Eye (tissue), 1 donor: ENCODE measurements at places on chromosomes 5 and 9.
A peak's percentile ranks its signal among the peaks of the same experiment; 100 is the strongest.

- DNase-seq: no peak
These were observed 102.2 kb downstream of the KLF4 start for GRCh38 chr9:107387409-107387808.

DNA sequence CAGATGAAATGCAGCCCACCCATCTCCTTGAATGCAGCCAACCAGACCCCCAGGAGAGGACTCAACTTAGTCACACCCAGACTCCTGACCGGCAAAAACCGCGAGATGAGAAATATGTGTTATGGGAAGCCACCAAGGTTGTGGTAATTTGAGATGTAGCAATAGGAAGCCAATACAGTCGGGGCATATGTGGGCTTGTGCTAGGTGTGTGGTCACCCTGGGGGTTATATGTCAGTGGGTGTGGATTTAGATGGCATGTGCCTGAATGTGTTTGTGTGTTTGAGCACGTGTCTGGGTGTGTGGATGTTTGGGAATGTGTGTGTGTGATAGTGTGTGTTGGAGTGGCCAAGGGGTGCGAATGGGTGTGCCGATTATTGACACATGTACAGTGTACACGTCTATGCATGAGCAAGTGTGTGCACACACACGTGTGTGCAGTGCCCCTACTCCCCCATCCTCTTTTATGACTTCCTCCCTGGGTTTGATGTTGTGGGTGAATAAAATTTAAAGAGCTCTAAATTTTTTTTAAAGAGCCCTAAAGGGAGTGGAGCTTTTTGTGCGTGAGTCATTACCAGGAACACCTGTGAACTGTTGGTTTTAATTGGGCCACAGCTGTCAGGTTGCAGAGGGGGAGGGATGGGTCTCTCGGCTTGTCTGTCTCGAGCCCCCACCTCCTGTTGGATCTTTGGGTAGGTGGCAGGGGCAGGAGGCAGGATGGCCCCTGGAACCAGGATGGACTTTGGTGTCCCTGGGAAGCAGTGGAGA lies 86.8 kb downstream of the LHX2 start:
- no peak for DNase-seq

DNA sequence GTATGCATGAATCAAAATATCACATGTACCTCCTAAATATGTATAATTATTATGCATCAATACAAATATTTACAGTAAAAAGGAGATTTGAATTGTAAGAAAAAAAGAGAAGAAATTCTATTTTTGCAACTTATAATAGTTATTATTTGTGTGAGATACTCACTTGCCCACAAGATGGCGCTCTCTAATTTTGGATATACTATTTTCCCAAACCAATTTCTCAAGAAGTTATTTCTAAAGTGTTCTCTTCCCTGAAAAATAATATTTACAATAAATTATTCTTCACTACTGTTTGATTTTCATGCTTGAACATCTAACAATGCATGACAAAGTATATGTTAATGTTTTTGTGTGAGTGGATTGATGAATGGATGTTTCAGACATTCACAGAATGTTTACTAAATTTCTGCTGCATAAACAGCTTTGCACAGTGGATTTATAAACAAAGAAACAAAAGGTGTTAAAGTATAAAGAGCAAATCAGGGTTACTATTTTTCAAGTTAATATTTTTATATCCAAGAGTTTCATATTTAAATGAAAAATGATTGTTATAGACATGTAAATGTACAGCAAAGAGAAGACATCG lies 503.4 kb downstream of the PDE4D start:
- peak; percentile 77 for DNase-seq

GRCh38 chr9:114014044-114014443 lies 64.1 kb downstream of the AMBP start:
- no peak for DNase-seq

- no peak for DNase-seq
These were observed 86.4 kb downstream of the INIP start for GRCh38 chr9:112631313-112632070.

DNA sequence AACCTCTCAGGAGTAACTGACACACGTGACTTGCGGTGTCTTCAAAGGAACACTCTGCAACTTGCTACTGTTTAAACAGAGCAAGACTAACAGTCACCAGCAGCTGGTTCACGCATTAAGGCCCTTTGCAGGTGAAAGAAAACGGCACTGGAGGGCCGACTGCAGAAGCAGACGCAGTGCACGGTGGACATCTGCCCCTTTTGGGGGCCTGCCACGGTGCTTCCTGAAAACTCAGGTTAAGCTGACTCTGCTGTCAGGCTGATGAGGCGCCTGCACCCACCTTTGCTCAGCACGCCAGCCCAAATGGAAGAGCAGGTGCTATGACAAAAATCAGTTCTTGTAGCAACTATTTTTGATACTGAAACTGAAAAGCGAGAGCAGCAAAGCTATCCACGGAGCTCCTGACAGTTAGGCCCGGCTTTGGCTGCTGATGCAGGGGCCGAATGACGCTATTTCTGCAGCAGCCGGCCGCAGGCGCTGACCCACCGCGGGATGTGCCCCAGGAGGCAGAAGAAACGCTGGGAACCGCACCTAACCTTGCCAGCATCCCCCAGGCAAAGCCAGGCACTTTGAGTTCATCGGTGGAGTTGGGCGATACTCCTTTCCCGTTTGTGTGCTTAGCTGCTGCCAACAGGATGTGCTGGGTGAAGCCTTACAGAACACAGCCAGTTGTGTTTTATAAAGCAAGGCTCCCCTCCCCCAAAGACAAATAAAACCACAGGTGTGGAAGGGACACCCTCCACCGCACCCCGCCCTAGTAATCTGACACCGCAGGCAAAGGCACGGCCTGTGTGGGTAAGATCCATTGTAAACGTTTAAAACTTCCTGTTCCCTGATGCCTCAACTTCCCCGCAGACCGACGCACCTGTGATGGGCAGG lies 21.1 kb upstream of the TERT start:
- no peak for DNase-seq

DNA sequence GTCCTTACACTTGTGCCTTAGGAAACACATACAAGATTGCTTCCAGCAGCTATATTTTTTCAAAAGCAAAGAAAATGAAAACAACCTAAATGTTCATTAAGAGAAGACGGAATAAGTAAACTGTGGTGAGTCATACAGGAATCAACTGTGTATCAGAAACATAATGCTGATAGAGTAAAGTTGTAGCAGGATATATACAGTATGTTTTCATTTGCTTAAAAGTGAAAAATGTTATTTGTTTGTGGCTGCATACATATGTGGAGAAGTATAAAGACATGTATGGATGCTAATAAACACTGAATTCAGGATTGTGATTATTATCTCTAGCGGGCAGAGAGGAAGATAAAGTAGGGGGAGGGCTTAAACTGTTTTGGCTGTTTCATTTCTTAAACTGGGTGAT lies 8.3 kb downstream of the DCTN4 start:
- DNase-seq: no peak

DNA sequence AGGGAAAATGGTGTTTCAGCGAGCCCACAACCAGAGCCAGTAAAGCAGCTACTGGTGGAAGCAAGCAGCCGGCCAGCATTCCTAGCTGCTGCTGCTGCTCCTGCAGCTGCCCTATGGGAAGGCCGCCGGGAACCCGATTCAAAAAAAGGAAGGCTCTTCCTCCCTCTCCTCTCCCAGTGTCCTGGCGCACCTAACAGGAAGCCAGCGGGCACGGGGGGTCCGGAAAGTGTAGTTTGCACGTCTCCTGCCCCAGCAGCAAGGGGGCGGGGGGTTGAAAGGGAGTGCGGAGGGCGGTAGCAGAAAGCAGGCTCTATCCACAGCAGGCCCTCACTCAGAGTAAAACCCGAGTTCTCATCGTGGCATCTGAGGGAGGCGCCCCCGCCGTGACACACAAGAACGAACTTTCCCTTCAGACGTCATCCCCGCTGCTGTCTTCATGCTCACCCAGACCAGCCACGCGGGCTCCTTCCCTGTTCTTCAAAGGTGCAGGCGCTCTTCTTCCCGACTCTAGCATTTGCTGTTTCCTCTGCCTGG lies 16.5 kb downstream of the GRXCR2 start:
- DNase-seq: peak; percentile 72

- no peak for DNase-seq
These were observed 98.2 kb downstream of the SEMA5A start for GRCh38 chr5:9447691-9448090.

DNA sequence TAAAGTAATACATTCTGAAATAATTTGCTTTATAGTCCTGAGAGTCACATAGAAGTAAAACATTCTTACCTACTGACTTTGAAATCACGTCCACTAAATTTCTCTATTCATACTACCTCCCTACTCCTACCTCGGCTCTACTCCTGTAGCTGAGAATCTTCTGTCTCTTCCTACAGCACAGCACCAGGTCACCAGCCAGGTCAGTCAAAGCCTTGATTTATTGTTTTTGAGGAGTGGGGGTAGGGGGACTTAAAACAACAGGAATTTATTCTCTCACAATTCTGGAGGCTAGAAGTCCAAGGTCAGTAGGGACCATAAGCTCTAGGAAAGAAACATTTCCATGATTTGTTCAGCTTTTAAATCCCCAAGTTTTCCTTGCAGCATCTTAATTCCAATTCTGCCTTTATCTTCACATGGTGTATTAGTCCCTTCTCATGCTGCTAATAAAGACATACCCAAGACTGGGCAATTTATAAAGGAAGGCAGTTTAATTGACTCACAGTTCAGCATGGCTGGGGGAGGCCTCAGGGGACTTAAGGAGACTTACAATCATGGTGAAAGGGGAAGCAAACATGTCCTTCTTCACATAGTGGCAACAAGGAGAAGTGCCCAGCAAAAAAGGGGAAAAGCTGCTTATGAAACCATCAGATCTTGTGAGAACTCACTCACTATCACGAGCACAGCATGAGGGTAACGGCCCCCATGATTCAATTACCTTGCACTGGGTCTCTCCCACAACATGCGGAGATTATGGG lies 49.6 kb upstream of the CCNG1 start:
- no peak for DNase-seq

- DNase-seq: peak; percentile 74
These were observed 56.4 kb upstream of the RPL26L1 start for GRCh38 chr5:172902497-172903472.

DNA sequence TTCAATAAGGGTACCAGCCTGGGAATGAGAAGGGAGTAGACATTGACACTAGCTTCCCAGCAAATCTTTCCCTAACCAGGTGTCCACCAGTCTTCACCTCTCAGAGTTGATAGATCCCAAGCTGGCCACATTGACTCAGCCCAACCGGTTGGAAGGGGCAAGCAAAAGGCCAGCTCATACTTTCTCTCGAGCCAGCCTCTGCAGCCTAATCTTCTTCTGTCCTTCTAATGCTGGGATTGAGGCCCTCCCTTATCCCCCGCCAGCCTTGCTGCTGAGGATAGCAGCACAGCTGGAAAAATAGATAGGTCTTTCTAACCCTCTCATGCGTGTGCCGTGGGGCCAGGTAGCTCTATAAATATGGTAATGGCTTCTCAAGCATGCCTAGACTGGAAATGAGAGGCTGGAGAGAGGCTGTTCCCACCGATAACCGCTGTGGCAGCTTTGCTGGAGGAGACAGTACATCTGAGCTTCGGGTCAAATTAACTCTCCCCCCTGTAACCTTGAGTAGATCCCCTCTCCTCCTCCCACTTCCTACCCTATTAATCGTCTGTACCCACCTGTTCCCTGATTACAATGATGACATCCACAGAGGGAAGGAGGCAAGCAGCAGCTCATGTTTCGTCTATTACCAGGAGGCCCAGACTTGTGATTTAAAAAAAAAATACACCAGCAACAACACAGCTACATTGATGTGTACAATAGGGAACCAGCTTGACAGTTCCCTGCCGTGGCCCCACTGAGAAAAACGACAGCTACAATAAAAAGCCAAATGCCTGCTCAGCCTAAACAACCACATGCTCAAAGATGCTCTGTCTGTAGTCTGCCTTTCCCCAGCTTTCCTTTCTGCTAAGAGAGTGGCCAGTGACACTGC lies 219.9 kb upstream of the BRINP1 start:
- peak; percentile 16 for DNase-seq

GRCh38 chr5:36017004-36017403 lies 25.8 kb upstream of the UGT3A1 start:
- no peak for DNase-seq

- DNase-seq: no peak
These were observed 13.5 kb upstream of the AHRR start for GRCh38 chr5:307794-308579.

GRCh38 chr5:66351813-66352212 lies 207.7 kb downstream of the SREK1 start:
- DNase-seq: no peak

- no peak for DNase-seq
These were observed 42.8 kb upstream of the MAST4 start for GRCh38 chr5:66553368-66553912.

DNA sequence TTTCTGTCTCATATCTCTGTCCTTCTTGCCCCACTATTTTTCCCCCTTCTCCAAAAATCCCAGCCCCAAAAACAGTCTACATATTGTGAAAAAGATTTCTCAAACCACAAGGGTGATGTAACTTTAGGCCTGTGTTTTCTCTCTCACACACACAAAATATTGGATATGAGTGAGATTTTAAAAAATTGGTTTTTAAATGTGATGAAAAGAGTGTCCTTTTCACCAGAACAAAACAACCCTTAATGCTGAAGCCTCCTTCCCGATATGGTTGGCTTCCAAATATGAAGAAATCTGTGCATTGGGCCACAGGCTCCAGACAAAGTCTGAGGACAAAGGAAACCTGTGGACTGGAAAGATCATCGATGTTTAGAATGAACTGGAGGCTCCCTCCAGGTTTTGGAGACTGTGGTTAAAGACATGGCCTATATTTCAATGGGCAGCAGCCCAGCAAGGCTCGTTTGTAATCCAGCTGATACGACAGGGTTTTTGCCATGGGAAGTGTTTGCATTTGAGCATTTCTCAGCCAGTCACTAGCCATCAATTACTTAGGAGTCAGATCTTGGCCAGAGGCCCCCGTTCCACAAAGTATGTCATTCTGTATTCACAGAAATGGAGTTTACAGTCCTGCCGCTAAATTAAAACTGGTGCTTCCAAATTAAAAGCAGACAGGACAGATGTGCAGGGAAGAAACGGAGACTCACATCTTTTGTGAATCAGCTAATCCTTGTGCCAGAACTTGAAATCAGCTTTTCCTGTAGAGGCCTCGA lies 546.3 kb downstream of the EBF1 start:
- peak; percentile 65 for DNase-seq

DNA sequence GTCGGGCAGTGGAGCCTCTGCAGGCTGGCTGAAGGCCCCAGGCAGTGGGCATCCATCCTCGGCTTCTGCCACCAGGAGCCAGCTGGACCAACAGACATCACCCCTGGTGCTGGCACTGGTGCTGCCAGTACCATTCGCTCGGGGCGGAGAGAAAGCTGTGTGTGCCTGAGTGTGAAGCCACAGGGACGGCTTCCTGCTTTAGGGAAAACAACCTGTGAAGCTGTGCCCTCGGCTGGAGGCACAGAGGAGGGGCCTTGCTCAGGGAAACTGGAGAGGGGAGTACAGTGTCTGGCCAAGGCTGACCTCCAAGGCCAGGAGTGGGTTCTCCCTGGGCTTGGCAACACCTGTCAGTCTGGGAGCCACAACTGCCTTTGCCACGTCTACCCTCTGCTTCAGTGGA lies 38.3 kb downstream of the NEK6 start:
- no peak for DNase-seq

DNA sequence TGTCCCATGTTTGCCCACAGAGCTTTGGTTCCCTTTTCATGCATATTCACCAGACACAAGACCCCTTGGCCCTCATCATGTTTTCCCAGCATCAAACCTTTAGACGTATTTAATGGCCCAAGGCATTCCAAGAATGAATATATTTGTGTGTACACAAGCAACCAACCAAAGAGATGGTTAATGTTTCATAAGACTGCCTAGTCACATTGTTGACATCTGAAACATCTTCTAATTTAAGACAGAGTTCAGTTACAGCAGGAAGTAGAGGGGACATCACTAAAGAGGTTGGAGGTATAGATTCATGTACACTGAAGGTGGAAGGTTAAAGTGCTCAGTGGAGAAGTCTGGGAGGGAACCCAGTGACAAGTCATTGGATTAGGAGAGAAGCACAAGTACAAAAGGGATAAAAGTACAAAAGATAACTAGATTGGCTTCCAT lies 49.1 kb downstream of the SUSD1 start:
- DNase-seq: no peak
